ENCODE measurements at places on chromosomes 16 and 17.

GRCh38 chr17:80807882-80808281 lies 183.8 kb upstream of the CHMP6 start:
- no peak for DNase-seq

GRCh38 chr16:49602201-49602975 lies 228.8 kb downstream of the C16orf78 start:
- no peak for DNase-seq

- DNase-seq: no peak
Observed at GRCh38 chr17:57531648-57532504, 213.2 kb downstream of the CCDC182 start.

DNA sequence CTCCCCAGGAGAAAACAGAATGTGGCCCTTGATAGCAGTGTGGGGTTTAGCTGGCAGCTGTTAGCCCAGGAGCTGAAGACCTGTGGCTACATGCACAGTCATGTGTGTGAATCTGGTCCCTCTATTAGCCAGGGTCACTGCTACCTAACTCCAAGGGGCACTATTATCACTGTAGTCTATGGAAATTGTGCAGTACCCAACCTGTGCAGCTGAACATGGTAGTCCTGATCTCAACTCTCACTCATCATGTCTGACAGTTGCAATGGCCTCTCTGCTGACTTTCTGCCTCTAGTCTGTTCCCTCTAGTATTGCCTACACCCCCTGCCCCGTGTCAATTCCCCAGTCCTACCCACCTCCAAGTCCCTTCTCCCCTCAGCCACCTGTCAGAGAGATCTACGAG lies 67.4 kb downstream of the RAB11FIP4 start:
- DNase-seq: no peak

GRCh38 chr16:89453501-89454321 lies 36.6 kb downstream of the ANKRD11 start:
- peak; percentile 16 for DNase-seq

DNA sequence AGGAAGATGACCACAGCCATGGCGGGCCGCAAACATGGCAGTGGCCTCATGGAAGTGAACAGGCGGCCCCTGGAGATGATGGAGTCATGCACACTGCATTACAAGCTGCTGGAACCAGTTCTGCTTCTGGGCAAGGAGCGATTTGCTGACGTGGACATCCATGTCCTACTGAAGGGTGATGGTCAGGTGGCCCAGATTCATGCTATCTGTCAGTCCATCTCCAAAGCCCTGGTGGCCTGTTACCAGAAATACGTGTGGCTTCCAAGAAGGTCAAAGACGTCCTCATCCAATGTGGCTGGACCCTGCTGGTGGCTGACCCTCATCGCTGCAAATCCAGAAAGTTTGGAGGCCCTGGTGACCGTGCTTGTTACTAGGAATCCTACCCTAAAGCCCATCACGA lies 13.4 kb upstream of the WSB1 start:
- DNase-seq: no peak

DNA sequence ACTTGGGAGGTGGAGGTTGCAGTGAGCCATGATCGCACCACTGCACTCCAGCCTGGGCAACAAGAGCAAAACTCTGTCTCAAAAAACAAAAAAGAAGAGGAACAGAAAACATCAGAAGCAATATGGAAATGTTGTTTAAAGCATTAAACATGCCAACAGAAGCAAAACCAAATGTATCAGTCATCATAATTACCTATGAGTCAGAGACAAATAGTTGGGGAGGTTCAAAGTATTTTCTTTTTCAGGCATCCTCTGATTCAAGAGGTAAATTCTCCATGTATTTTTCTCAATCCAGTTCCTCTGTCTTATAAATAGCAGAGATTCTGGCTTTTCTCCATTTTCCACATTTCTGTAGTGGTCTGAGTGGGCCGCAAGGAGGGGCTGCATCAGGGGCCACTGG lies 2.1 kb upstream of the TM4SF5 start:
- DNase-seq: no peak

GRCh38 chr16:63416712-63417111 lies 1380.5 kb upstream of the CDH8 start:
- no peak for DNase-seq

GRCh38 chr16:72008424-72009216 lies at the start of gene DHODH:
Gene DHODH, plus strand, starts transcription at chr16:72008744. Its CDS starts 21 bp downstream, at chr16:72008765.
- peak; percentile 99 for DNase-seq

GRCh38 chr17:27824745-27825144 lies 24.4 kb upstream of the NOS2 start:
- peak; percentile 30 for DNase-seq

- no peak for DNase-seq
Observed at GRCh38 chr17:74297941-74298340, 23.9 kb downstream of the DNAI2 start.

GRCh38 chr16:4945560-4946502 lies 8.9 kb upstream of the PPL start:
- no peak for DNase-seq

DNA sequence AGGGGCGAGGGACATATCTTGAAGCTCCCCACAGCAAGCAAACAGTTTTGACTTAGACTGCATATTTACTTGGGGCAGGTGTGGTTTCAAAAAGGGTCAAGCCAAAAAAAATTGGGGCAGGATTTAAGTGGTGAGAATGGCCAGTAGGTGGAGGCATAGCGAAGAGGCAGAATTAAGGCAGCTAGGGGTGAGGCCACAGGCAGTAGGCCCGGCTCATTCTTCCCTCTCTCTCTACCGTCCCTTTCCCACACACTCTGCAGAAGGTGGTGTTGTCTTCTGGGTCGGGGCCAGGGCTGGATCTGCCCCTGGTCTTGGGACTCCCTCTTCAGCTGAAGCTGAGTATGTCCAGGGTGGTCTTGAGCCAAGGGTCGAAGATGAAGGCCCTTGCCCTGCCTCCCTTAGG lies 2.6 kb downstream of the SHBG start:
- peak; percentile 86 for DNase-seq

- peak; percentile 82 for DNase-seq
Observed at GRCh38 chr17:49820773-49821172, 27.1 kb downstream of the TAC4 start.

GRCh38 chr16:1527836-1528811 lies 5.3 kb upstream of the TMEM204 start:
- DNase-seq: no peak

- no peak for DNase-seq
Observed at GRCh38 chr16:2592786-2593185, 55.0 kb downstream of the PDPK1 start.

- no peak for DNase-seq
Observed at GRCh38 chr16:83968306-83968851, 335 bp downstream of the NECAB2 start.

- DNase-seq: peak; percentile 90
Observed at GRCh38 chr17:77436058-77436442, 295.3 kb downstream of the SEC14L1 start.

DNA sequence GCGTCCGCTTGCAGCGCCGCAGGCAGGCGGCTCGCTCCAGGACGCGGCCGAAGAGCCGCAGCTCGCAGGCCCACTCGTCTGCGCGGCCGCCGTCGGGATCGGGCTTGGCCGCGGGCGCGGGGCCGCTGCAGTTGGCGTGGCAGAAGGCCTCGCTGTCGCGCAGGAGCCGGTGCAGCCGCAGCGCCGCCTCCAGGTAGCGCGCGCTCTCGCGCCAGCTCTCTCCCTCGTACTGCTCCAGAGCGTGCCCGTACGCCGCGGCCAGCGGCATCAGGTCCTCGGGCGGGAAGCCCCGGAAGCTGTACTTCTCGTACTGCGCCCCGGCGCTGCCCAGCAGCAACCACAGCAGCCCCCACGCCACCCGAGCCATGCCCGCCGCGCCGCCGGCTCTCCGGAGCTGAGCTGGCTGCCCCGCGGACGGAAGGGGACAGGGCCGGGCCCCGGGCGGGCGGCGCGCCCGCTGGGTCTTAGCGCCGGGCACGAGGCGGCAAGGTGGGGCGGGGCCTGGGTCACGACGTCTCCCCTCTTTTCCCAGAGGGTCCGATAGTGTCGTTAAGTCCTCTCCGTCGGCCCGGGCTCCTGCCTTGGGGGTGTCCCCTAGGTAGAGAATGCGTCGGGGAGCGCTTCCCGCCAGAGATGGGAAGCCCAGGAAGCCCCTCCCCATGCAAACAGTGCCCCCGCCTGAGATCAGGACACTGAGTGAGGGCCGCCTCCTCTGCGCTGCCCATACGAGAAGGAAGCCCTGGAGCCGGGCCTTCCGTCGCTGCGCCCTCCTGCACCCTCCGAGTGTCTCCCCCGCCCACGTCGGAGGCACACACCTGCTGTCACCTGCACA lies at the start of gene P3H4:
Gene P3H4, minus strand, starts transcription at position 401 of the 832 bp plus-strand sequence. Its CDS starts 34 bp downstream, at position 367.
- peak; percentile 86 for DNase-seq

- DNase-seq: no peak
Observed at GRCh38 chr16:17193566-17194100, 277.1 kb downstream of the XYLT1 start.

DNA sequence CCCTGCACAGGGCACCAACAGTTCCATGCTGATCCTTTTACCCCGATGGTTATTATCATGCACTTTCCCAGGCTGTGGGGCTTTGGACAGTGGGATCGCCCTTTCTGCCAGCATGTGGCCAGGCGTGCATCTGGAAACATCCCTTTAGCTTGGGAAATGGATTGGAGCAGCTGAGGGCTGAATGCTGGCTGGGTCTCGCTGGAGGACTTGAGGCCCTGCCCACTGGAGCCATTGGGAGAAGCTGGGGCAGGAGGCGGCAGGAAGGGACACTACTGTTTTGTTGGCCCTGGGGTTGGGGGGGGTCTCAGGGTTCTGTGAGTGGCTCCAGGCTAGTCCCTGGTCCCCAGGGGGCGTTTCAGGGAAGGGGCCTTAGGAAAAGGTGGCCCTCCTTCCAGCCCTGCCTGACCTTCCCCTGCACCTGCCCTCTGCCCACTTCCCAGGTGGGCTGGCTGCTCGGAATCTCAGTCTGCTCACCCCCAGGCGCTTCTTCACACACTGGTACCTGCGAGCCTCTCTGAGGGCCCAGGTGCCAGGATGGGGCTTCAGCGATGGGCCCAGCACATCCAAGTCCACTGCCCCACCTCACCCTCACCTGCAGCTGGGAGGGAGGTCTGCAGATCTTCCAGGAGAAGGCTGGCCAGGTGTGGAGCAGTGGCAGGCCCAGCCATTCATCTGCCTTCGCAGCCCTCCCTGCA lies 1.6 kb upstream of the ADGRG3 start:
- no peak for DNase-seq

- no peak for DNase-seq
Observed at GRCh38 chr16:27954191-27954590, 109.3 kb downstream of the GSG1L start.

DNA sequence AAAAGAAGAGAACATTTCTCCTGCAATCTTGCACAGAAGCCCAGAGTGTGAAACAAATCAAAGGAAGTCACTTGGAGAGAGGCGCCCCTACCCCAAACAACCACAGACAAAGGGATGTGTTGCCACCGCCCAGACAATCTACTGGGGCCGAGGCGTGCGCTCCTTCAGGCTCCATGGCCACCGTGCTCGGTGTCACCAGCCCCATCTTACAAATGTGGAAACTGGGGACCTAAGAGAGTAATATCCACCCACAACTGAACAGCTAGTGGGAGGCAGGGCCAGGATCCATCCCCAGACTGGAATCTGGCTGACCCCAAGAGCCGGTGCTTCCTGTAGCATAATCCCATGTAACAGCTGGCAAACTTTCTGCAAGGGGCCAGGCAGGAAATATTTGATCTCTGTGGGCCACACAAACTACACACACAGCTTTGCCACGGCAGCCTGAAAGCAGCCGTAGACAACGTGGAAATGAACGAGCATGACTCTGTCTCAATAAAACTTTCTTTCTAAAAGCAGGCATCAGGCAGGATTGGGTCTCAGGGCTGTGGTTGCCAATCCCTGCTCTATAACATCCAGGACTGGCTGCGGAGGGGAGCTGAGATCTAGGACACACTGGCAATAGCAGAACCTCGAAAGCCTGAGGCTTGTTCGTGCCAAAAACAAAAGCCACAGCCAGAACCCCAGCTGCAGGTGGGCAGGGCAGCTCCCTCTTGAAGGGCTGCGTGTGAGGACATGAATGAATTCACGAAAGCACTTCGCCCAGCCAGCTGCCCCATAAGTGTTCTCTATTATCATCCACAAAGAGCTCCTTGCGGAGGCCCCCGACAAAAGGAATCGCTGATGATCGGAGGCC lies 26.6 kb upstream of the GINS2 start:
- peak; percentile 76 for DNase-seq

DNA sequence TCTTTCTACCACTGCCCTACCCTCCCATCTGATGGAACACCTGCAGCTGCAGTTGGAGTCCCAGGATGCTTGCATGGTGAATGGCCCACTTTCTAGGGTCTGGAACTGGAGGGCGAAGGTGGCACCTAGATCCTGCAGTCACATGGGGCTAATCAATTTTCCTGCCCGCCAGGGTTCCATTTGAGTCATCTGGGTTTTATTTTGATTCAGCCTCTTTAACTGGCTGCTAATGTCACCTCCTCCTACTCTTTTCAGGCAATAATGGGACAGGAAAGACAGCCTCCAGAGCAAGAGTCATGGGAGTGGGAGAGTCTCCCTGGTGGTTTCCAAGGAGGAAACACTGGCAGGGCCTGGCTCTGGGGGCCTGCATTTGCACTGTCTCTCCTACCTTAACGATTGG lies 3.8 kb upstream of the TBKBP1 start:
- DNase-seq: no peak

- DNase-seq: no peak
Observed at GRCh38 chr16:86501989-86502855, 8.1 kb upstream of the FOXF1 start.

GRCh38 chr17:38539386-38539785 lies 66.4 kb downstream of the SRCIN1 start:
- peak; percentile 54 for DNase-seq

- DNase-seq: no peak
Observed at GRCh38 chr16:31535737-31536136, 8.0 kb downstream of the AHSP start.

GRCh38 chr17:41710472-41711090 lies 1.6 kb upstream of the GAST start:
- no peak for DNase-seq

- peak; percentile 96 for DNase-seq
Observed at GRCh38 chr17:61285526-61286320, 113.9 kb upstream of the TBX2 start.

DNA sequence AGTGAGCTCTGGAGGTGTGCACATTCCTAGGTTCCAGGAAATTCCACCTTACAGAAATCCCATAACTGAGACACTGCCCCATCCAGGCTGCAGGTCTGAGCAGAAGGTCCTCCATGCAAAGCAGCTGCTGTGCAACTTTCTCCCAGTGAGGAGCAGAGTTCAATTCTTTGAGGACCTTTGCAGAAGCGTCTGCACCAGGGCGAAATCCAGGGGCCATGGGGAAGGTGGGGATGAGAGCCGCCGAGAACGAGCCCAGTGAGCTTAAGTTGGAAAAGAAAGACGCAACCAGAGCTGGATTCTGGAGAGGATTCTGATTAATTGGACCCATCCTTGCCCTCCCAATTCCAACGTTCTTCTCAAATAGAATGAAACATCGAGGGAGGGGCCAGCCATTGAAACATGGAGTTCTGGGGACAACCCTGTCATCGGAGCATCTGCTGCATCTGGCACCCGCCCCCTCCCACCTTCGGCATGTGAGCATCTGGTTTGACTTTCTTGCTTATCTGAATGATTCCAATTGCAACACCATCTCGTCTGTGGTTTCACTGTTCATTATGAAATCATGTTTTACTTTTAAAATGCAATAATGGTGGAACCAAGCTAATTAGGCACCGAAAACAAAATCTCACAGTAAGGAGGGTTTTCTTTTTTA lies 190.6 kb upstream of the FOXF1 start:
- DNase-seq: peak; percentile 87

GRCh38 chr17:70370816-70371215 lies 201.5 kb downstream of the KCNJ2 start:
- no peak for DNase-seq

All from NCI-H82 (cell line).